ENCODE measurements at places on chromosomes 1 and 21.

DNA sequence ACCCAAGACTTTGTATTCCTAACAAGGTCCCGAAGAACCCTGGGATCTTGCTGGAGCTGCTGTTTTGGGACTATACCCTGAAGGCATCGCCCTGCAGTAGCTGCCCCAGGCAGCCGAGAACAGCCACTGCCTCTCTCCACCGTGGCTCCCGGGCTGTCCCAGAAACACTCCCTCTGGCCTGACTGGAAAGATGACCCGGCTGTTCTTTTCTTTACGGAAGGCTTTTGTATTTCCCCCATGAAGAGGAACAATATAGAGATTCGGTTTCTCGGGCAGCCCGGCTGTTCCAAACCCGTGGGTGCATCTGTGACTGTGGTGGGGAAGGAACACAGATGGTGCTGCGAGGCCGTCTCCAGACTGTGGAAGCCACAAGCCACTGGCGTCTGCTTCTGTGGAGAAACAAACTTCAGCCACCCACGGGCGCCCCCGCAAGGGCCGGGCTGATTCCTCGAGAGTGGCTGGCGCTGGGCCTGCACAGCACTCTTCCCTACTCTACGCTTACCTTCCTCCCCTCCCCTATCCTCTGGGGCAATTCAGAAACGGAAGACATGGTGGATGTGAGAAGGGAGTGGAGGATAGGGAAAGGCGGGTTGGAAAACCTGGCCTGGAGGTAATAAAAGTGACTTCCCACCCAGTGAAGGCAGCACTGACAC, 33.7 kb upstream of the VASH2 start:
- DNase-seq = no peak

GRCh38 chr1:205533748-205534443, 29.4 kb downstream of the CDK18 start:
- no peak for DNase-seq

DNA sequence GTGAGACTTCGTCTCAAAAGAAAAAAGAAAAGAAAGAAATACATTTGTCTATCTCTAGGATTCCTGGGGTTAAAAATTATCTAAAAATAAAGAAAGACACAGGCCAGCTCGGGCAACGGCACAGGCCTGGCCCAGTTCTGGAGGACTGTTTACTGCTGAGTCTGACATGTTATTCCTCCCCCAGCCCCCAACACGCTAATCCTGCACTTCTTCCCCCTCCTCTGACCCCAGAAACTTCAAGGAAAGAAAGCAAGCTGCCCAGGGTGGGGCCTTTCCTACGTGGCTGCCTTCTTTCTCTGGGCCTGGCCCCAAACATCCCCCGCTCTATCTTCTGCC, 40.0 kb downstream of the ACOT7 start:
- DNase-seq = no peak

GRCh38 chr21:43361493-43362296, 65.2 kb downstream of the SIK1 start:
- peak; percentile 36 for DNase-seq

- no peak for DNase-seq
Measured at GRCh38 chr1:107964336-107965109, 457 bp downstream of the VAV3 start.

- DNase-seq = no peak
Measured at GRCh38 chr1:66980745-66981367, 56.1 kb downstream of the MIER1 start.

- no peak for DNase-seq
Measured at GRCh38 chr1:25573961-25574360, 30.6 kb downstream of the LDLRAP1 start.

GRCh38 chr1:70587872-70588366, 176.9 kb downstream of the CTH start:
- no peak for DNase-seq

- no peak for DNase-seq
Measured at GRCh38 chr1:117290890-117291289, 76.4 kb upstream of the MAN1A2 start.

Measured in activated CD8-positive, alpha-beta memory T cell treated with anti-CD3 and anti-CD28 coated beads for 1 hour (primary cell).